Progenitor cell of endocrine pancreas (in vitro differentiated cells): ENCODE measurements at places on chromosomes 11 and 22. TPM values are rescaled to one million over a fixed set of nuclear protein-coding genes. Genes with fewer than 3 reads are reported as not detected.

The MFNG gene
- total RNA-seq, result 3.2 and 5.9 TPM in 2 replicates

The HORMAD2 gene
- not detected in 2 replicates for total RNA-seq

DNA sequence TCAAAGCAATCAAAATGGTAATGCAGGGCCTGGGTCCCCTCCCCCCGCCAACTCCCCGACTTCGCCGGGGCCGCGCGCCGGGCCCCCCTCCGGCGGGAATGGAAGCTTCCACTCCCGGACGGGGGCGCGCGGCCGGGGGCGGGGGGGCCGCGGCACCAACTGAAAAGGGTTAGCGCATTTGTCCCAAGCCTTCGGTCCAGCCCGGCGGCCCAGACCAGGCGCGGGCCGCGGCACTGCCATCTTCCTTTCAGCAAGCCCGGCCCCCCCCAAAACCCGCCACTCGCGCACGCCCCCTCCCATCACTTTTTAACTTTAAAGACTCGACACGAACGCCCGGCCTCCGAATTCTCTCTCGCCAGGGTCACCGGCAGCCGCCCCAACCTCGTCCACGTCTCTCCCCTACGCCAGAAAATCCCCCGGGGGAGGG is 2.8 kb downstream of the PHF21B start:
- DNase-seq, result peak; percentile 59

DNA sequence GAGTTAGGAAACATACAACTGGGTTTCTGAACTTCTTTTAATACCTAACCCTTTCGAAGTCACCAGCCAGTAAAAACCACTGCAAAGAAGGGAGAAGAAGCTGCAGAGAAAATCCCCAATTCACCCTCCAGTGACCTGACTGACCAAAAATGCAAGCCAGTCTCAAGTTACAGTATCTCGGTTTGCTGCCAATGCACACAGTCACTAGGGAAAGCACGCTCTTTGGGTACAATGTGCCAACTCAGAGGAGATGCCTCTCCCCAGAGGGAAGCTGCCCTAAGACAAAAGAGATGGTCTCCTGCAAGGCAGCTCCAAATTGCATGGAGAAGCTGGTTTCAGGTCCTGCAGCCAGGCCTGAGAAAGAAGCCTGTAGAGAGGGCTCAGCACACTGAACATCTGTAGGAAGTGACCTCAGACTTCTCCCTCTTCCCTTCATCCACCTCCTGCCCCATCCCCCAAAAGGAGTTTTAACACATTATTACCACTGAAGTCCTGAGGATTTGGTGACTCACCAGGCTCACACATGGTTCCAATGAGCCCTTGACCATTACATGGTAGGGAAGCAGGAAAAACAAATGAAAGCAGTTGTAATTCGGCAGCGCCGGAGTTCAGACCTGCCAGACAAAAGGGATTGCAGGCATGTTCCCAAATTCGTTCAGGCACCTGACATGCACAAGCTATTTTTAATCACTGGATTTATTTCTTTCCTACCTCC is 90.1 kb downstream of the ETS1 start:
- DNase-seq, result no peak

DNA sequence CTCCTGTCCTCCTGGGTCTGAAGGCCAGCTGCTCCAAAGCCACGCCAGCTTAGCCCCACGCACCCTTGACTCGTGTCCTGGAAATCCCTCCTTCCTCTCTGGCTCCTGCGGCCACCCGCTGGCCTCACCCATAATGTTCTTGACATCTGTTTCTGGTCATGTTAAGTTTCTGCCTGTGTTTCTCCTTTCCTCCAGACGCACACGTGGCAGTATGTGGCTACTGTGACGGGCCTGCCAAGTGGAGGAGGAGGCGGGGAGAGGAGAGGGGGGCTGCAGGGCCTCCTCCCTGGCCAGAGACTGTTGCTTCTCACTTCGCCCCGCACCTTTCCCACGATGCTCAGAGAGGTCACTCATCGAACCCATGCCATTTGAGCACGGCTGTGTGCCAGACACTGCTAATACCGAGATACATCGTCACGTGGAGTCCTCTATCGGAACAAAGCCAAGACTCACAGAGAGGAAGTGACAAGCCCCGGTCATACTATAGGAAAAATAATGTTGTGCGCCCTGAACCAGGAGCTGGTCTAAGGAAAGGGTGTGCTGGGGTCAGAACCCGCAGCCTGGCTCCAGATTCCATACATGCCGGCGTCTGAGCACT is 11.5 kb downstream of the C1QTNF6 start:
- no peak for DNase-seq
